Stimulated activated CD4-positive, alpha-beta T cell treated with anti-CD3 and anti-CD28 coated beads, Interleukin-4, amount 100 ng/mL, for 48 hours (primary cell): ENCODE measurements at places on chromosomes 13 and 19.

DNA sequence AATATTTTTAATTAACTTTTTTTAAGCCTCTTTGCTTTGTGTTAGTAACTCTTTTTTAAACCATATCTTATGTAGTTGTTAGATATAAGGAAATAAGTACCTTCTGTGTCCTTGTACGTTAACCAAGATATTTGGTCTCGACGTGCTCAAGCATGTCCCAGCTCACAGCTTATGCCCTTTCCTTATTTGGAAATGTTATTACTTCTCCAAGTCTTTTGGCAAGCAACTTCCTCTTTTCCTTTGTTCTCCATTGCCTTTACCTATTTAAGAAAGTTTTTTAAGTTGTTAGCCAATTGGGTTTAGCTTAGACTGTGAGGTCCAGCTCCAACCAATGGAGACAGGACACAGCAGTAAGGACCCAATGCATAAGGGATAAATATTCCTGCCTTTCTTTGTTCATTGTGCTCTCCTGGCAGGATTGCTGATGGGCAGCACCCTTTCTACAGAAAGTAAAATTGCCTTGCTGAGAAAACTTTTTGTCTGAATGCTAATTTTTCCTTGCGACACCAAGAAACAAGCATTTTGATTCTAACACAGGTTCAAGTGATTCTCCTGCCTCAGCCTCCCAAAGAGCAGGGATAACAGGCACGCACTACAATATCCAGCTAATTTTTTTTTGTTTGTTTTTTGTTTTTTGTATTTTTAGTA is 5.2 kb downstream of the DKKL1 start:
- no peak for DNase-seq

- DNase-seq = no peak
Measured at GRCh38 chr13:49326222-49326917, 78.6 kb downstream of the CDADC1 start.

DNA sequence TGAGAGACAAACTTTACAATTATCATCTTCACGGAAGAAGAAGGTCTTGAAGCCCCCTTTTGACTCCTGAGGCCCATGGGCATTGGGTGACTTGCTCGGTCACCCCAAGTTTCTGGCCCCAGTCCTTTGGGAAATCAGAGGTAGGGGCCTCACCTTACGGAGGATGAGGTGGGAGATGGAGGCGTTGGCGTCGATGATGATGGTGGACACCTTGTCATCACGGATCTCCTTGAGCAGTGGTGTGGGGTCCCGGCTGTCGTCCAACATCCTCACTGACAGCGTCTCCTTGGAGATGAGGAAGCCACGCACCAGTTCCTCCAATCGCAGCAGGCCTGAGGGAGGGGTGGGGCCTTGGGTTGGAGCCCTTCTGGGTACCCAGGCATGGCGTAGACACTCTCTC is 10.8 kb downstream of the GRIK5 start:
- DNase-seq = no peak

DNA sequence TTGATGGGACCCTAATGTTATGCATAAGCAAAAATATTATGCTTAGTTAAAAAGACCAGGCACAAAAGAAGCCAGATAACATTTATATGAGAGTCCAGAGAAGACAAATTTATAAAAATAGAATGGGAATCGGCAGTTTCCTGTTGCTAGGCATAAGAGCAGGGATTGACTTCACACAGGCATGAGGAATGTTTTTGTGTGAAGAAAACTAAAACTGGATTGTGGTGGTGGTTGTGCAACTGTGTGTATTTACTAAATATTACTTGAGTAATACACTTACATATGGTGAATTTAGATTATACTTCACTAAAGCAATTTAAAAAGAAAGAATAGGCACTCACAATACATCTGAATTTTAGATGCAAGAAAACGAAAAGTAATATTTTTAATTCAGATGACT is 108.3 kb downstream of the SLITRK1 start:
- DNase-seq = no peak

DNA sequence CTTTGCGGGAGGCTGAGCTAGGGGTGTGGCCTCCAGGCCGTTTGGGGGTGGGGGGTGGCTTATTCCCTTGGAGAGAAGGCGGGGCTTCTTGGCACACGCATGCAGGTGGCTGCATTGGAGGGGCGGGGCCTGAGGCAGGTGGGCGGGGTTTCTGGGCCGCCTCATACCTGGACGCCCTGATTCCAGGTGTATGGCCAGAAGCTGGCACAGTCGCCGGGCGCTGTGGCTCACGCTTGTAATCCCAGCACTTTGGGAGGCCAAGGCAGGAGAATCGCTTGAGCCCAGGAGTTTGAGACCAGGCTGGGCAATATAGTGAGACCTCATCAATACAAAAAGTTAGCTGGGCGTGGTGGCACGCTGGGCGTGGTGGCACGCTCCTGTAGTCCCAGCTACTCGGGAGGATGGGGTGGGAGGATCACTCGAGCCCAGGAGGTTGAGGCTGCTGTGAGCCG is 7.8 kb downstream of the ABCA7 start:
- DNase-seq = no peak

DNA sequence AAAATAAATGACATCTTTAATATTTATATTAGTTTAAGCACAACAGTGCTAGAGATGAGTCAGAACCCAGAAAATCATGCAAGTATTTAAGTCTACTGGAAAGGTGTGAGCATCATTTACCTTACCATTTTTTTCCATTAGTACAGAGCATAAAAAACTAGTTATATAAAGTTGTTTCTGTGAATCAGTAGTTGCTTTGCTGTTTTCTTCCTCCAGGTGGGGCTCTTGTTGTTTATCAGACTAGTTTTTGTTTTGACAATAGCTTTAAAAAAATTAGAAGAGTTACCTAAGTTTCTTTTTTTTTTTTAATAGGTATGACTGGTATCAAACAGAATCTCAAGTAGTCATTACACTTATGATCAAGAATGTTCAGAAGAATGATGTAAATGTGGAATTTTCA is 12.7 kb downstream of the SUGT1 start:
- DNase-seq = no peak

DNA sequence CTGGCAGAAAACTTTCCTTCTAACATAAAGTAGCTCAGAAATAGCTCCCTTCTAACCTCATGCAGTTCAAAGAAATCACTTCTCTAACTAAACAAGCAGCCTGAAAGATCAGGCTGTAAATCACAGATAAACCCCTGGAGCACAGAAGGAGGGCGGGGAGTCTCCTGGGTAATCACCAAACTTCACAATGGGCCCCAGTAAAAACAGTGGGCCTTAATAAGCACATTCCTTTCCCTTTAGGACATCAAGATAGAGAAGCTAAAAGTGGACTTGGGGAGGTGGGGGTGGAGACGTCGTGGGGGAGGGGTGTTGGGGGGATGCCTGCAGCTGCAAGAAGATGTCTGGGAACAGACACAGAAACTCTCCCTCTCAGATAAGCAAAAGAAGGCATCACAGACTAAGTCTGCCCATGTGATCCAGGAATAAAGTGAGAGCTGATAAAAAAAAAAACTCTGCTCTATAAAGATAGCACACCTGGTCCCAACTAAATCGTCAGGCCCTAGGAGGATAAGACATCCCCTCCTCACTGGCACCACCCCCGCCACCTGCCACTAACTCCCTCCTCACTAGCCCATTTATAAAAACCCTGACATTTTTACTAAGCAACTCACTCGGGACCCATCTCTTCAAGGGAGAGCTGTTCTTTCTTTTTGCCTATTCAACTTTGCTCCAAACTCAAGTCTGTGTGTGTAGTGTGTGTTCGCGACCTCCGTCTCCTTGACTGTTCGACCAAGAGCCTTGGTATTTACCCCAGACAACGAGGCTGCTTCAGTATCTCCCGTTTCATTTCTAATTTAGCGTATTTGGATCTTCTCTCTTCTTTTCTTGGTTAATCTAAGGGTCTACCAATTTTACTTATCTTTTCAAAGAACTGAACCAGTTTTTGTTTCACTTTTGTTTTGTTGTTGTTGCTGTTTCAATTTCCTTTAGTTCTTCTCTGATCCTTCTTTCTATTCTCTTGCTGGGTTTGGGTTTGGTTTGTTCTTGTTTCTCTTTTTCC is 31.7 kb downstream of the DNAJC15 start:
- DNase-seq = no peak

DNA sequence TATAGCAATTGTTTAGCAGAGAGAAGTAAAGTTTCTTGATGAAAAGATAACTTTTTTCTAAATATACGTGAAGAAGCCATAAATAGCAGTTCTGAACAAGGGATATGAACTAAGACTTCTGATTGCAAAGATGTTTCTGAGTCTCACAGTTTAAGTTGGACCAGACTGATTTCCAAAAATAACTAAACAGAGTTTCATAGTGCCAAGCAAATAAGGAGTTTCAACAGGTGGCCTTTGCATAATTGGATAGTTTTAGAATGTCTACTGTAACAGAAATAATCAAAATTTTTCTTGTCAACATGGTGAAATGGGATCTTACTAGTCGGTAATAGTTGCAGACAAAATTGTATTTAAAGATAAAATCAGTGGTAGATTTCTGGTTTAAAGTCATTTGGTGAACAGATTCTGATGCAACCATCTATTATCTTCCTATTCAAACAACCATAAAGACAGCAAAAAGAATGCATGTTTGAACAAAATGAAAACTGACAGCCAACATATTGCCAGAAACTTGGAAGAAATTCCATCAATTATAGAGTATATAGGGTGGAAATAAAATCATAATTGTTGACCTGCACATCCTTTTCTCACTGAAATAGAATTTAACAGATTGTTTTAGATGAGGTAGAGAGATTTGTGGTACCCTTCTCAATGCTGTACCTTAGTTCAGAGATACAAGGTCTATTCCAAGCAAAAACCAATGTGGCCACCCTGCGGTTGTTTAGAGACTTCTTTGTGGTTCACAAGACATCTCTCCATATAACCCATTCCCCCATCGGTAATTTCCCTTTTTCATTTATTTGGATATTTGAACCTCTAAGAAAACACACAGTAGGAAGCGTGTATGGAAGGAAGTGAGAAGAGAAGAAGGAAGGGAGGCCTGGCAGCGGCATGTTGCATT is 275.3 kb downstream of the COG6 start:
- DNase-seq = no peak

DNA sequence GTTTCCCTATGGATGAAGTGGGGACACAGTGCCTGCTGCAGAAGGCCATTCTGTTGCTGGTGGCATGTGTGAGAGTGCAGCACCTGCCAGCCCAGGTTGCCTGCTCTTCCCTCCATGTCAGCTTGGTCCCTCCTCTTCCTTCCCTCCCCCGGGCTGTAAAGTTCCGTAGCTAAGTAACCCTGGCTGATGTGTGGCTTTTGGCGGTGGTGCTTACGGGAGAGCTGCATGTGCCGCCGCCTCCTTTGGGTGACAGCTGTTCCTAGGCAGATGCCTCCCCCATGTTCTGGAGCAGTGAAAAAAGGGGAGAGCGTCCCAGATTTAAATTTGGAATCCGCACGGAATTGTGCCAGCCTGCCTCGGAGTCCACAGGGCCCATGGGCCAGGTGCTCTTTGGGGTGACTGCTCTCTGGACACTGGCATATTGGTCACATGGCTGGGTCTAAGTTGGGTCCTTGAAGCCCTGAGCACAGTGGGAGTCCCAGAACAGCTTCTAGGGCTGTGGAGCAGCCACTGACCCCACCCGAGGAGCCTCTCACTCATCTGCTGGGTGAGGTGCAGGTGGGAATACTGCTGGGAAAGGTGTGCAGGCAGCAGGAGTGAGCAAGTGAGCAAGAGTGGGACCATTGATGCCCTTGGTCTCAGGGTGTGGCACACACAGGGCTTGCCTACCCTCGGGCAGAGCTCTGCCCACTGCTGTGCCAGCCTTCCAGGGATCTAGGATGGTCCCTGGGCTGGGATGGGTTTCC is 33.1 kb upstream of the ZNF536 start:
- DNase-seq = no peak

GRCh38 chr19:38402623-38402966 is 298 bp upstream of the FAM98C start:
- no peak for DNase-seq

DNA sequence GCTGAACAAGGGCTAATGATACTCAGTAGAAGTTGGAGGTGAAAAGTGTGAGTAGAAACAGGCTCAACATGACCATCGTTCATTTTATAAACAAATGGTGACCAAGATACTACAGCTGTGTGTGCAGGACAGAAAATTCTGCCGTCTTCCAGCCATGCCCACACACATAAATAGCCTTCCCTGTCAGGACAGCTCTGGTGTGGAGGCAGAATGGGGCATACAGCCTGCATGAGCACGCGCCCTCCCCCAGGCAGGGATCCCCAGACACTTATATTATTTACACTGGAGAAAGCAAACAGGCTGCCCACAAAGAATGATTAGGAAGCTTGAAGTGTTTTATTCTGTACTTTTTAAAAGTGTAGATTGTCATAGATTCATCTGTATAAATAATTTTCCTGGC is 20.4 kb downstream of the GJA3 start:
- DNase-seq = no peak

- DNase-seq = no peak
Measured at GRCh38 chr19:6030214-6030507, 52.2 kb upstream of the RANBP3 start.

- peak; percentile 62 for DNase-seq
Measured at GRCh38 chr19:17235300-17235970, 9.4 kb downstream of the OCEL1 start.

DNA sequence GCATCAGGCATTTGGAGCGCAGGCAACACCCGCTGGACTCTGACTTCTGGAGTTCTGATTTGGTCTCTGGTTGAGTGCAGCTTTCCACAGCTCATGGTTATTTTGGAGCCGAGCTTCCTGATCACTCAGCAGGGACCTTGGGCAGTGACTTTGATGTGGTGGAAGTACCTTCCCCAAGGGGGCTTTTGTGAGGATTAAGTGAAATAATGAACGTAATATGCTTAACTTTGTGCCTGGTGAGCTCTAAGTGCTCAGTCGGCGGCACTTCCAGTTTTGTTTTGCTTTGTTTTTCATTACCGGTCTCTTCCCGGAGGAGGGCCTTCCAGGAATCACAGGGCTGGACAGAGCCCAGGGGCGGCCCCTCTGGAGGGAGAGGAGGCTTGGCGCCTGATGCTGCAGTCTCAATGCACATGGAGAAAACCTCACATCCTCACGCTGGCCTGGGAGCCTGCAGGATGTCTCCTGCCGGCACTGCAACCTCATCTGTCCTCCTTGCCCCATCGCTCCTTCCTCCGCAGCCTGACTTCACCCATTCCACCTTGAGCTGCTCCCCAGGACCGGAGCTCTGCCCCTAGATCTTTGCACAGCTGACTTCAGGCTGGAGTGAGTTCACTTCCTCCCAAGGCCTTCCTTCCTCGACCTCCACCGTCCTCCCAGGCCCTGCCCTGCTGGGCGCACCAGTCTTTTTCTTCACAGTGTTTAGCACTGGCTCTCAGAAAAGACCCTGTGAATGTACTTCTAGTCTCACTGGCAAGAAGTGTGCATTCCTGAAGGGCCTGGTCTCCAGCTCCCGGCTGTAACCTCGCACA is 1.5 kb downstream of the PLEKHF1 start:
- no peak for DNase-seq

GRCh38 chr13:80070024-80070703 is 270.8 kb downstream of the SPRY2 start:
- DNase-seq = no peak
